Skeletal muscle tissue (tissue), 5 donors: ENCODE measurements at places on chromosomes 2 and 18. TPM values are rescaled to one million over a fixed set of nuclear protein-coding genes. Genes with fewer than 3 reads are reported as not detected.

Gene C2orf69
- total RNA-seq: 7.3 TPM

Gene ACKR3
- total RNA-seq: 21.4 TPM

Gene UGT1A4
- total RNA-seq: not detected

Gene CACNB4
- total RNA-seq: 7.8 TPM

Gene AQP12A
- not detected for total RNA-seq

Gene TDRD15
- not detected for total RNA-seq

Gene TSPYL6
- not detected for total RNA-seq

Gene TFCP2L1
- under 0.01 TPM for total RNA-seq

Gene UPP2
- total RNA-seq: not detected

Gene ALLC
- not detected for total RNA-seq

Gene BUB1
- 7.8 TPM for total RNA-seq

Gene KLHL30
- total RNA-seq: 18.3 TPM

Gene TUBB8B
- total RNA-seq: not detected

Gene IL18R1
- total RNA-seq: 0.52 TPM

Gene LDLRAD4
- total RNA-seq: 18.3 TPM

Gene RNF144A
- 16.2 TPM for total RNA-seq

Gene C1GALT1C1L
- 1.0 TPM for total RNA-seq

Gene RTKN
- total RNA-seq: 26.6 TPM

Gene COL6A3
- total RNA-seq: 365 TPM

Gene ERFE
- 4.2 TPM for total RNA-seq

Gene CIB4
- total RNA-seq: not detected

Gene EML6
- 10.4 TPM for total RNA-seq

Gene PHLPP1
- total RNA-seq: 11.5 TPM

Gene ERBB4
- total RNA-seq: 9.9 TPM

Gene UGT1A5
- not detected for total RNA-seq

Gene RND3
- 44.4 TPM for total RNA-seq

Gene ARHGAP15
- total RNA-seq: 33.9 TPM

Gene CROCC2
- total RNA-seq: under 0.01 TPM

Gene GPR39
- total RNA-seq: 1.6 TPM

Gene UGT1A8
- total RNA-seq: not detected

Gene ERMN
- total RNA-seq: 0.52 TPM

Gene TMEM247
- not detected for total RNA-seq

Gene ALPG
- not detected for total RNA-seq

Gene LRRTM1
- under 0.01 TPM for total RNA-seq

Gene VAMP8
- total RNA-seq: 4.7 TPM

Gene INPP5D
- 8.4 TPM for total RNA-seq

Gene AQP4
- 4.2 TPM for total RNA-seq

Gene RASGRP3
- 49.1 TPM for total RNA-seq

Gene MSH2
- 24.0 TPM for total RNA-seq

Gene ALPI
- total RNA-seq: not detected

Gene SCN9A
- total RNA-seq: 14.1 TPM

Gene GALNT3
- 1.0 TPM for total RNA-seq

Gene CD8A
- not detected for total RNA-seq

Gene NR4A2
- total RNA-seq: 0.52 TPM

Gene SLC11A1
- 1.0 TPM for total RNA-seq

Gene MRPL44
- total RNA-seq: 30.3 TPM

Gene POTEC
- total RNA-seq: not detected

Gene ADRA2B
- total RNA-seq: 2.1 TPM

Gene SP140
- total RNA-seq: 0.52 TPM

Gene ANKRD30B
- under 0.01 TPM for total RNA-seq

Gene GCA
- 20.4 TPM for total RNA-seq

Gene TMEFF2
- 6.3 TPM for total RNA-seq
